ENCODE measurements at places on chromosomes 1 and 21.
A peak's percentile ranks its signal among the peaks of the same experiment; 100 is the strongest.

DNA sequence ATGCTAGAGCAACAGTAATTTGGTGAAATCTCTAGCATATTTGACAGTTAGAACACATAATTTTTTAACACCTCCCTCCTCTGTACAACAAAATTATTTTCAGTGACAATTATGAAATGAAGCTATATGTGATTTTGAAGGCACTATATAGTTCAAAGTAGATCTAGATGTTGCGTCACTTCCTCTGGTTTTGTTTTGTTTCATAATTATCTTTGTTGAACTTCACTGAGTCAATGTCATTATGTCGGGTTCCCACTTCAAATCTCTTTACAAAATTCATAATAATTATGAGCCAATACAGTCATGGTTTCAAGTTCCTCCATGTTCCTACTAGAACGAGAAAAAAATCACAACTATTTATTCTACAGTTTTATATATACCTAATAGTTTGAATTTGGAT, 254.8 kb upstream of the PLXNA2 start:
- DNase-seq: no peak

DNA sequence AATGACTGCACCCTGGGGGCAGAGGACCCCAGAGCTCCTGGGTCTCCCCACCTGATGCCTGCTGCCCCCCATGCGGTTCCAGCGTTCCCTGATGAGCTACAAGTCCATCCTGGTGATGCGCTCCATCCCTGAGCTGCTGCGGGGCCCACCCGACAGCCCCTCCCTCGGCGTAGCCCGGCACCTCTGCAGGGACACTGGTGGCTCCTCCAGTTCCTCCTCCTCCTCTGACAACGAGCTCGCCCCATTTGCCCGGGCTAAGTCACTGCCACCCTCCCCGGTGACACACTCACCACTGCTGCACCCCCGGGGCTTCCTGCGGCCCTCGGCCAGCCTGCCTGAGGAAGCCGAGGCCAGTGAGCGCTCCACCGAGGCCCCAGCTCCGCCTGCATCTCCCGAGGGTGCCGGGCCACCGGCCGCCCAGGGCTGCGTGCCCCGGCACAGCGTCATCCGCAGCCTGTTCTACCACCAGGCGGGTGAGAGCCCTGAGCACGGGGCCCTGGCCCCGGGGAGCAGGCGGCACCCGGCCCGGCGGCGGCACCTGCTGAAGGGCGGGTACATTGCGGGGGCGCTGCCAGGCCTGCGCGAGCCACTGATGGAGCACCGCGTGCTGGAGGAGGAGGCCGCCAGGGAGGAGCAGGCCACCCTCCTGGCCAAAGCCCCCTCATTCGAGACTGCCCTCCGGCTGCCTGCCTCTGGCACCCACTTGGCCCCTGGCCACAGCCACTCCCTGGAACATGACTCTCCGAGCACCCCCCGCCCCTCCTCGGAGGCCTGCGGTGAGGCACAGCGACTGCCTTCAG, 35.5 kb downstream of the TRIM11 start:
- no peak for DNase-seq

DNA sequence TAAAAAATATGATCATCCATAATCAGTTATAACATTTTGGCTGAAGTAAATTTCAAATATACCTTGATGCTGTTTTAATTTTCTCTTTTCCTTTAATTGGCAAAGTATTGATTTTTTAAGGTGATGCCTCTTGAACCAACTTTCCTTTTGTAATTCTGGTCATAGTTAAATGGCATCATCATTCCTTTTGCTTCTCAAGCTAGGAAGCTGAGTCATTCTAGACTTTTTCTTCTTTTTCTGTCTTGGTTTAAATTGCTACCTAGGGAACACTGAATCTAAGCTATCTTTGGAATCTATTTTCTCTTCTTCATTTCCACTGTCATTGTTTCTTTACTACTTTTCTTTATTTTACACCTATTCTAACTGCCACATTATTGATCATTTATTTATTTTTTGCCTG, 162.7 kb downstream of the HMCN1 start:
- peak; percentile 39 for DNase-seq

DNA sequence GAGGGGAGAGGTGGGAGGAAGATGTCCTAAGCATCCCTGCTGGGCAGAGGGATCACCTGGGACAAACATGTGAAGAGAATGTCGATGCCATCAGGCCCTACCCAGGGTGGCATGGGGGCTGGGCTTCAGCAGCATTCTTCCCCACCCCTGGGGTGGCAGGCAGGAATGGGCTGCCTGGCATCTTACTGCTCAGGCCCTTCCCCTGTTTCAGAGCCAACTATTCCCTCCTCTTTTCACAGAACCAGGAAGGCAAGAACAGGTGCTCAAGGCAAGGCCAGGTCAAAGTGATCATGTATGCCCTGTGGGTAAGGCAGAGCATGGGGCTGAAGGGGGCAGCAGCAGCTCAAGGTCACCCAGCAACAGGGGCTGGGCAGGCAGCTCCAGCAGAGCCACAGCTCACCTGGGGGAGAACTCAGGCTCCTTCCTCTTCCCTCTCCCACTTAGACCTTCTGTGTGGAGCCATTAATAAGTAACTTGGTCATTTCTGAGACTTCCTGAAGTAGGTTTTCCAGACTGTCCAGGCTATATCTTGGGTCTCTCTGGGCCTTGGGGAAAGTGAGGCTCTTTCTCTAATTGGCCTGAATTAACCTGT, 56.4 kb downstream of the ELK4 start:
- no peak for DNase-seq

DNA sequence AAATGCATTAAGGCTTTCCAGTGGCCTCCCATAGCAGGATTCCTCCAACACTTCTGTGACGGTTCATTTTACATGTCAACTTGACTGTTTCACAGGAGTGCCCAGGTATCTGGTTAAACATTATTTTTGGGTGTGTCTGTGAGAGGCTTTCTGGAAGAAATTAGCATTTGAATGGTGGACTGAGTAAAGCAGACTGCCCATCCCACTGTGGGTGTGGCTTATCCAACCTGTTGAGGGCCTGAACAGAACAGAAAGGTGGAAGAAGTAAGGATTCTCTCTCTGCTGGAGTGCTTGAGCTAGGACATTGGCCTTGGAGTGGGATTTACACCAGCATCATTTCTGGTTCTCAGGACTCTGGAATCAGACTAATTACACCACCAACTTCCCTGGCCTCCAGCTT, 85.6 kb downstream of the RGS7 start:
- no peak for DNase-seq

Data from fibroblast of upper back skin (primary cell).